ENCODE measurements at places on chromosomes 12 and 14.

GRCh38 chr14:72777636-72778035 is 116.3 kb downstream of the DPF3 start:
- DNase-seq = no peak

DNA sequence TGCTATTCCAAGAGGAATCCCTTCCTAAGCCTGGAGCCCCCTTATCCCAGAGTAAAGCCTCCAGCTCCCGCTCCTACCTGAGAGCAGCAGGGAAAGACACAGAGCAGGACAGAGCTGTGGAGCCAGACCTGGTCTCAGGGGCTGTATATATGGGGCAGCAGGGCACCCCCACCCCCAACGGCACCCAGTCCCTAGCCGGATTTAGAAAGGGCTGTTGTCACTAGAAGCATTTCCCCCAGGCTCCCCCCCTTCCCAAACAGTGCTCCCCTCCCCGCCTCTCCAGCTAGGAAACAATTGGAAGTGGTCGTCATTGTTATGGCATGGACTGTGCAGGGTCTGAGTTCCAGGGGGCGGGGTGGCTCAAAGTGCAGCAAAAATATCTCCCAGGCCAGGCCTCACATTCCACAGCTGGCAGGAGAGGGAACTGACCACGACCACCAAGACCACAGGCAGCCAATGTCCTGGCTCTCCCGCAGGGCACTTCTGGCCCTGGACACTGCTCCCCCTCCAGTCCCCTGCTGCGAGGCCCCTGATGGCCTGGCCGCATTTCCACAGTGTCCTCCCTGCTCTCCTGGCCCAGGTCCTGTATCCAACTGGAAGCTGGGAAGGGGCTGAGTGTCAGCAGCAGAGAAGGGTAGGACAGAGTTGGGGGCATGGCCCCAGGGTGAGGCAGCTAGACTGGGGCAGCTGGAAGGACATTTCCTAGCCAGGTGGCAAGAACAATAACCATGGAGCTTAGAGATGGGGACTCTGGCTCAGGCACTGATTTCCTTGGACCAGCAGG is at the start of gene MYH7:
Gene MYH7 (minus strand): TSS at position 118 of the 784 bp plus-strand sequence. CDS start 1,928 bp downstream, outside the sequence.
- DNase-seq = no peak

GRCh38 chr12:24840046-24840800 is 108.7 kb downstream of the BCAT1 start:
- DNase-seq = no peak

DNA sequence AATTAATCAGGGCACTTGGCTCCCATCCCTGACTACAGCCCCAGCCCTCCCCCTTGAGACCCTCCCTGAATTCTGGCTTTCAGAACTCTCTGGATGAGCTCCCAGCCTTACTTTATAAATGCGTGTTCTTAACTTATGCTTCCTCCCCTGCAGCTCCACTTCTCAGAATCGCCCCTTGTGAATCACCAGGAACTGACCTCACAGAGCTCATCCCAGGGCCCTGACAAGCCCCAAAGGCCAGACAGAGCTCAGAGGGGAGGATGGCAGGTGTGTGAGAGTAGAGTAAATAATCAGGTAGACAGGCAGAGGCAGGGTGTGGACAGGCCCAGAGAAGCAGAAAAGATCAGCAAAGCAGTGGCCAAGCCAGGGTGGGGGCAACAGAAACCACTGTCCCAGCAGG is 68.2 kb upstream of the FOXN3 start:
- DNase-seq = no peak

GRCh38 chr12:122726080-122726558 is 4.5 kb downstream of the HCAR1 start:
- peak; percentile 27 for DNase-seq

GRCh38 chr14:104879983-104880565 is 15.0 kb downstream of the CEP170B start:
- DNase-seq = no peak

DNA sequence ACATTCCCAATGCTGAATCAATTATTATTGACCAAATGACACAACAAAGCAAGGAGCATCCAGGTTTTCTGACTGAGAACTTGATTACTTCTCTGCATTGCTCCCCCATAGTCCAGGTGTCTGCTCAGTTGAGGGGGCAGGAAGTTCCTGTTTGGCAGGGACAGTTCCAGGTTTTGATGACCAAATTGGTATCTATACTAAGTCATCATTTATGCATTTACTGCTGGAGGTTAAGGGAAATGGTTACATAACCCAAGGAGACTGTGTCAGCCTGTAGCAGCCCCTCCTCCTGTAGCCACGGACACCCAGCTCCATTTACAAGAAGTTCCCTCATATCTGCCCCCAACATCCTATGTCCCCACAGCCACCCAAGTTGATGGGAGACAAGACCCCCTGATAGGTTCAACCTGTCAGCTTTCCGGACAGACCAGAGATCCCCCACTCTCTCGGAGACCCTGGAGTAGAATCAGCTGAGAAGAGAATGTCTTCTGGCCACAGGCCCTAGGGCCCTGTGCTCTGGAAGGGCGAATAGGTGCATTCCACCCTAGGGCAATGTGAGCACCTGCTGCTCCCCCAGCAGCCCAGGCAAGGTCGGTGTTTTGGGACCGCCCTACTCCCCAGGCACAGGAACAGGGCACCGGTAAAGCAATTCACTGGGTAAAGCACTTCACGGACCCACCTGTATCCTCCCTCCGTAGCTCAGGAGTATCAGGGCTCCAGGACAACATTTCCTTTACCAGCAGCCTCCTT is 23.6 kb downstream of the IRF2BPL start:
- no peak for DNase-seq

- no peak for DNase-seq
Measured at GRCh38 chr14:61150851-61151250, 130.3 kb downstream of the TMEM30B start.

DNA sequence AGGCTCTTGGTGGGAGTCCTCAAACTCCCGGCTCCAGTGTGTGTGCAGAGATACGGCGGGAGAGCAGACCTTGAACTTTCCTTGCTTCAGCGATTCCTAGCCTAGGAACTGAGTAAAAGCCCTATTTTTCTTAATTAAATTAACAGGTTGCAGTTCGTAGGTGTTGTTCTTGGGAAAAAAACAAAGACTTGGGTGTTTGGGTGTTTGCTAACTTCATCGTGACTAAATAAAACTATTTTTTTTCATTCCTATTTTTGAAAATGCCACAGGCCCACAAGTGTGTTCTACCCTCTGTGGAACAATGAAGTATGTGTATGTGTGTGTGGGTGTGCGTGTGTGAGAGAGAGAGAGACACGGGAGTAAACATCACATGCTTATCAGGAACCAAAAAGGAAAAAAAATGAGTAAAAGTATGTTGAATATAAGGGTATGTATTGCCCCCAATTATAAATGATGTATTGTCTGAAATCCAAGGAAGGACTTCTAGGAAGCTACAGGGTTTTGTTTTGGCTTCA is 651 bp downstream of the TMEM117 start:
- DNase-seq = no peak
